ENCODE measurements at places on chromosomes 7 and 10.

DNA sequence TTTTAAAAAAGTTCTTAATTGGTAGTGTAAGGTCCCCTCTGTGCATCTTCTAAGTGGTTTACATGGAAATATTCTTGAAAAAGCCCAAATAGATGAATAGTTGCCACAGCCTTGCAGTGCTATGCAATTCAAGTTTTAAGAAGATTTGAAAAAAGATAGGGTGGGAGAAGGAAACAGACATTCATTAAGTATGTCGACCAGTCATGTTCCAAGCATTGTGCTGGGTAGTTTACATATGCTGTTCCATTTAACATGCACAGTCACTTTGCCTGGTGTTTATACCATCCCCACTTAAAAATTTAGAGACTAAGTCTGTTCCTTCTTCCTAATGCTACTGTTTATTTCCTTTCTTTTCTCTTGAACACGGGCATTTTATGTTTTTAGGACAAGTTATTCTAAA, 28.1 kb upstream of the NAMPT start:
- DNase-seq, result no peak

DNA sequence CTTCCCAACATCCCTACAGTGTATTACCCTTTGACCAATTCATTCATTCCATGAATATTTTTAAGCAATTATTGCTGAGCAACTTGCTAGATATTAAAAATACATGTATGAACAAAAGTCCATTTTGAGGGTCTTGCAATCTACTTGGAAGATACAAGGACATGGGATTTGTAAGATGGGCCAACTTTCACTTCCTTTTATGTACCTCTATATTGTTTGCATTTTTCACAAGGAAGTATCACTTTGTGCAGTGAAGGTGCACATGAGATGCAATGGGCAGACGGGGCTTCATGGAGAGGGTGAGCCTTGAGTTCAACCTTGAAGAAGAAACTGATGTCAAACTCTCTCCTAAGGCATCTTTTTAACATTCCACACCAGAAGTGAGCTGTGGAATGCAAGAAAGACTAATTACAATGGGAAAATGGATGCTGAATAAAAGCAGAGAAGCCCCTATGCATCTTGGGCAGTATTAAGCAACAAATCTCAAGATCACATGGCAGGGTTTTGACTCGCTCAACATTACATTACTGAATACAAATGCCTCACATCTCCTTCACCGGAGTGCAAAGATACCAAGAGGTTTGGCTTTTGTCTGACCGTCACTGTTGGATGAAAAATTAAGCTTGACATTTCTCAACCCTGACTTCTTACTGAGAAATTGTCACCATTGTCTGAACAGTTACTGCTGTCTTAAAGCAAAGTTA, 341.5 kb downstream of the ELMO1 start:
- DNase-seq, result no peak

DNA sequence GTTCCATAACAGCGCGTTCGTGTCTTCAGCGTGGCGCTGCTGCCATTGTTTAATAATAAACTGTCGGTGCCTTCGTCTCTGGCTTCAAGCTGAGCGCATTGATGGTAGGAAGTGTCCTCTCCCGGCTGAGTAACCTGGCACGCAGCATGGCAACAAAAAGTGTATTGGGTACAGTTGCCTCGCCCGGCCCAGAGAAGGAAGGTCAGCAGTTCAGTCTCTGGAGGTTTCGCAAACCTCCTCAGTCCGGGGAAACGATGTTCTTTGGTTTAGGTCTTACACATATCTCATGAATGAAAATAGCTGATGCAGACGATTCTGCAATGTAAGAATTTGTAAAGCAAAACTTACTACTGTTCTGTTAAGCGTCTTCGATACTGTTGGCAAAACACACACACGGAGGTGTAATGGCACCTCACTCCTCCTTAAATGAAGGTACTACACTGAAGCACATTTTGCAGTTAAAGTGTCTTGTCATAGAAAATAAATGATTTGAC, 739 bp upstream of the CCDC186 start:
- no peak for DNase-seq

- DNase-seq, result no peak
These were observed 69.0 kb downstream of the DENND2A start for GRCh38 chr7:140571538-140572122.

- no peak for DNase-seq
These were observed 1.5 kb downstream of the FAM241B start for GRCh38 chr10:69631566-69631965.

DNA sequence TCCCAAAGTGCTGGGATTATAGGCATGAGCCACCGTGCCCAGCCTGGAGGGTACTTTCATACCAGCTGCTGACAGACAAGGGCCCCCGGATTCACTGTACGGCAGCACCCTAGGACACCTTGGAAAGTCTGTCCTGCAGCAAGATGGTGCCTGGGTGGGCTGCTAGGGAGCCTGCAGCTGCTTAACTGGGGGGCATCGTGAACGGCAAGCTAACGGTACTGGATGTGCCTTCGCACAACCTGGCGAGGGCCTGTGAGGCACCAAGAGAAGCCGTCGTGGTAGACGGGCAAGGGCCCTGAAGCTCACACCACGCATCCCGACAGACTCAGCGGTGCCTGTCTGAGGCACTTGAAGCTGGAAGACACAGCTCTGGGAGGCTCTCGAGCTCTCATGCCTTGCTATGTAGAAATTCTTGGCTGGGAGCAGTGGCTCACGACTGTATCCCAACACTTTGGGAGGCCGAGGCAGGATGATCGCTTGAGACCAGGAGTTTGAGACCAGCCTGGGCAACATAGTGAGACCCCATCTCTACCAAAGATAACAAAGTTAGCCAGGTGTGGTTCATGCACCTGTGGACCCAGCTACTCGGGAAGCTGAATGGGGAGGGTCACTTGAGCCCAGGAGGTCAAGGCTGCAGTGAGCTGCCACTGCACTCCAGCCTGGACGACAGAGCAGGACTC, 9.4 kb downstream of the BRAT1 start:
- DNase-seq, result no peak

GRCh38 chr7:101952355-101953247, 135.2 kb downstream of the CUX1 start:
- DNase-seq, result peak; percentile 61

DNA sequence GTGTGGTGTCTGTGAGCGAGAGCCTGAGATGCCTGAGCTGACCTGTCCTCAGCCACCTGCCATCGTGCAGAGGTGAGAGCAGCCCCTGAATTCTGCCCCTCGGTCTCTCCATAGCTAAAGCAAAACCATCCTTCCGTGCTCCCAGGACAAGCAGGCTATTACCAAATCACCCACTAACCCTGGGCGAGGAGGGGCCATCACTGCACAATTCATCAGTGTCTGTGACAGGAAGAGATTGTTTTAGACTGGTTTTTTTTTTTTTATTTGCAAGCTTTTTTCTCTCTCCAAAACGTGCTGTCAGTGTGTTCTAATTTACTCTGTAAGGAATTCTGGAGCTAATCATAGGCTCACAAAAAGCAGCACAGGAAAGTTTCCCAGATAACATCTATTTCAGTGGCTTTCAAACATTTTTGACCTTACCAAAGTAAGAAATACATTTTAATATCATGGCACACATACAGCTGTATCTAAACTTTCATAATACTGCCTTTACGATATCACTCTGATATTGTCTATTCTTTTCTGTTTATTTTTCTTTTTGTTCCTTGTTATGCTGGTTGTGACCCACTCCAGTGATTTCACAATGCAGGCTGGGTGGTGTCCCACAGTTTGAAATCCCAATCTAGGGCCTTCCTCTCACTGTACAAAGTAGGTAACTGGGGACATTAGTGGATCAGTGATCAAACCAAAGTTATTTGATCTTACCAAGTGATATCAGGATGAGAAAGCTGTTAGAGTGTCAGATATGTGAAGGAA, 62.8 kb downstream of the EGFR start:
- no peak for DNase-seq

- DNase-seq, result no peak
These were observed 17.6 kb downstream of the CCDC136 start for GRCh38 chr7:128809363-128809762.

DNA sequence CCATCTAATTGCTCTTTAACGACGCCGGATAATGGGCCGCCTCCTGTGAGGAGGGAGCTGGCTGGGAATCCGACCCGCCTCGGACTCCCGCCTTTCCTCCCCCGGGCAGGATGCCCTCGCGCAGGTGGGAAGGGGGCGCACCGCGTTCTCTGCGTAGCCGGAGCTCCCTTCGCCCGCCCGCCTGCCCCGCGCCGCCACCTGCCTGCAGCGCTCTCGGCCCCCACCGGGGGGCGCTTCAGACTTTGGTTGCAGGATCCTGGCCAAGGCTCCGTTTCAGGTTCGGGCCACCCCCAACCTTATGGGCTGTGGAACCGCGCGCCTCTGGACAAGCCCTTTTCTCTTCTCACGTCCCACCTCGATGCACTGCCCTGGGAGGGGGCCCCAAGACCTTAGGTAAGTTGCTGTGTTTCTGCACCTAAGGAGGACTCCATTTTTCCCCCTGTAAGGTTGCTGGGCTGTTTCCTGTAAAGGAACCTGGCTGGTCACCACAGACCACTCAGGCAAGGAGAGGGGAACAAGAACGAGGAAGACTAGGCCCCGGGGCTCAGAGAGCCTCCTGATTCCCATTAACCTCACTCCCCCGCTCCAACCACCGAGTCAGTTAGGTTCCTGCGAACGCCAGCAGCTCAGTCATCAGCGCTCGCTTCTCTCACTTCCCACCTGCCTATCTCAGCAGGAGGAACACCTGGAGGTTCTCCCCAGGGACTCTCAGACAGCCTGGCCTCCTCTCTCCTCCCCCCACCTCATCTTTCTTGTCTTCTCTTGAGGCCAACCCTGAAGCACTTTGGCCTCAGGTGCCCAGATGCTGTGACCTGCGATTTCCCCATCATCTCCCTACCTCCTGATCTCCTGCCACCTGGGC, 11.3 kb upstream of the KAZALD1 start:
- no peak for DNase-seq

DNA sequence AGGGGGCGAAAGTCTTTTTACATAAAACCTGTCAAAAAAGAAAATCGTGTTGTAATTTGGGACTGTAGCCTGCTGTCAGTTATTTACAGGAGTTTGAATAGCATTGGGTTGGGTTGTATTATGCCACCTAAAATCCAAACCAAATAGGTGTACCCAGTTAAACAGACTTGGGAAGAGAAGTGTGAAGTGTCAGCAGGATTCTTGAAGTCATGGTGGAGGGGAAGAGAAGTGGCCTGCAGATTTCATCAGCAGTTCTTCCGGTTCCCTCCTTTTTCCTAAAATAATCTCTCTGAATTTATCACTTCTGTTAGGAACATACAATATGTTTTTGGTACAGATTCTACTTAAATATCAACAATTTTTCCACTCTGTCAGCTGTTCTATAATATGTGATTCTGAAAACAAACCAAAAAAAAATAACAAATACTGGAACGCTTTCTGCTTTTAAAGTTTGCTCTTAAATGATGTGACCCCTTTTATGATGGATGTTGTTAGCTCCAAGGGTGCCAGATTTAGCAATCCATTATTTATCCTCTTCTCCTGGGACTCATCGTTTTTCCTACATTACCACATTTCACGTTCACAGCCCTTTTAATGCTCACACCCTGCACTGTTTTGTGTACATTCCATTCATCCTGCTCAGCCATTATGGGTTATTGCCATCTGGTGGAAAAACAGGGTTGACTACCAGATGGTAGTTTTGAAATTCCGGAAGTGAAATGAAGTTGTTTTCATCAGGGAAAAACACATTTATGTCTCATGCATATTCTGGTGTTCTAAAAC, 18.7 kb upstream of the ARHGAP12 start:
- DNase-seq, result no peak

DNA sequence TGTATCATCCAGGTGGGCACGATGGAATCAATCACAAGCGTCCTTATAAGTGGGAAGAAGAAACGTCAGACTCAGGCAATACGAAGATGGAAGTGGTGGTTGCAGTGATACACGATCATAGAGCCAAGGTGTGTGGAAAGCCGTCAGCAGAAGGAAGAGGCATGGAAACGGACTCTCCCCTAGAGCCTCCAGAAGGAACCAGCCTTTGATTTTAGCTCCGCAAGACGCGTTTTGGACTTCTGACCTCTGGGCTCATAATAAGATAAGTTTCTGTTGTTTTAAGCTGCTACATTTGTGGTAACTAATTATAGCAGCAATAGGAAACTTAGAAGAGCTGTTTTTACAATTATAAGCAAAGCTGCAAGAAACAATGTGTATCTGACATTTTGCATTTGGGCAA, 14.8 kb downstream of the FANK1 start:
- DNase-seq, result no peak

DNA sequence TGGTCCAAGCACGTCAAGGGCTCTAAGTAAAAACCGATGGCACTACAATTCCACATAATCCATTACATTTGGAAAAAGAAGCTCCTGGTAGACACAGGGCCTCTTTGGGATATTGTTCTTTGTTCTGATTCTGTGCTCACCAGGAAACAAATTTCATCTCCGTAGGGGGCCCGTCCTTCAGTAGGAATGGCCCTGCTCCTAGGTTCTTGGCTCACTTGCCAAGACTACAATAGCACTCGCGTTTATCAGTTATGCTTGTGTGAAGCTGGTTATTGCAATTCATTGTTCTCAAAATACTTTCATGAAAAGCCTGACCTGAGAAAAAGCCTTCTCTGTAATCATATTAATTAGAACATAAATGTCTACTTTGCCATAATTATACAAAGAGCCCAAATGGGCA, 10.3 kb upstream of the ZC3HAV1L start:
- no peak for DNase-seq

Measured in glomerular endothelial cell (primary cell).